ENCODE measurements at places on chromosomes 12 and 14.
A peak's percentile ranks its signal among the peaks of the same experiment; 100 is the strongest.

- peak; percentile 95 for DNase-seq
Observed at GRCh38 chr14:100213956-100214769, 24.8 kb upstream of the YY1 start.

GRCh38 chr14:36509069-36509917 lies 10.7 kb downstream of the NKX2-1 start:
- no peak for DNase-seq

- no peak for DNase-seq
Observed at GRCh38 chr12:15047611-15048010, 74.8 kb downstream of the PDE6H start.

DNA sequence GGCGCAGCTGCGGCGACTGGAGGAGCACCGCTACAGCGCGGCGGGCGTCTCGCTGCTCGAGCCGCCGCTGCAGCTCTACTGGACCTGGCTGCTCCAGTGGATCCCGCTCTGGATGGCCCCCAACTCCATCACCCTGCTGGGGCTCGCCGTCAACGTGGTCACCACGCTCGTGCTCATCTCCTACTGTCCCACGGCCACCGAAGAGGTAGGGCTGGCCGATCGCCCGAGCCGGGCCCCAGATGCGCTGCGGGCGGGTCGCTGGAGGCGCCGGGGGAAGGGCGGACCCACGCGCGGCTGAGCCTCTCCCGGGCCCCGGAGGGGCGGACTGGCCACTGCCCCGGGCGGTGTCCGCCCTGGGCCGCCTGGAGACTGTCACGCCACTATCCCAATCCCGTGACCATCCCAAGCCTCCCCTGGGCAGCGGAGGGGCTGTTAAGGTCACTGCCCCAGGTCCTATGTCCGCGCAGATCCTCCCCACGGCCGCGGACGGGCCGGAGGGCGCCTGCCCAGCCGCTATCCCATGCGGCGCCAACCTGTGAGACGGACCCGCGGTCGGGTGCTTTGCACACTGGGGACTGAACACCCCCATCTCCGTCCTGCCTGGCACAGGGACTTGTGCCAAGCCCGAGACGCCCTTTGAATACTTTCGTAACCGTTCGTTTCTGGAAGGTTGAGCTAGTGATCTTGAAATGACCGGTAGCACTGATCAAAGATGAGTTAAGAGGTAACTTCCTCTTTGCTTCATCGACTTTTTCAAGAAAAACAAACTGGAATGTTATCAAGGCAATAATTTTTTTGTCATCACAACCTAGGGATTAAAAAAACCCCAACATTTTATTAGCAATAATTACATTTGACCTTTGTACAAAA lies 725 bp downstream of the CHPT1 start:
- DNase-seq, result no peak

DNA sequence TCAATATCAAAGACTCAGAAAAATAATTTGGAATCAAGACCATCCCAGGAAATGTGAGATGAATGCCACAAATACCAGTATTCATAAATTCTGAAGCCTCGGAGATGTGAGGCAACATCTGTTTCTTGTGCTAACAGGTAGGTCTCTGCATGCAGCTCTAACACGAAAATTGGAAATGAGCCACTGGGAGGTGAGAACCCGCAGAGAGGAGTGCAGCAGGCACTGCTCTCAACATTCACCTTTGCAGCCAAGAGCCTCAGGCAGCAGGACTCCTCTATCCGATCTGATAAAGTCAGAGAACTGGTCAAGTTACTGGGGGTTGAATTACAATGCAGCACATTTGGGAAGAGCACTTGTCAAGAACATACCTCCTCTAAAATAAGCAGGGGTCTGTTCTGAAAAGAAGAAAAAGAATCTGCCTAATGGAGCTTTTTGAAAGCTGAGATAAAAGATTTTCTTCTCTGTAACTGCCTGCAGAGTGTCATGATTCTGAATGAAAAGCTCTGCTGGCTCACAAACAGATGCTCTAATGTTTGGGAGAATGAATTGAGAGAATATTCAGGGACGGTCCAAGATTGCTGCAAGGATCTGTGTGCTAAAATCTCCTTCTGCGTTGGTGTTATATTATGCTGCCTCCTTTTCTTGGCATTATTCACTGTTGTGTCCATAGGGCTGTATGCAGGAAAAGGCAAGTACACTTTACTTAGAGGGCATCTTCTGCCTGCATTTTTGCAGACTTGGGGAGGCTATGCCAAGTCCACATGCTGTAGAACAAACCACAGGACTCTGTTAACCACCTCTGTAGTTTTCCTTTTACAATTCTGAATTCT lies 209.6 kb upstream of the KRR1 start:
- peak; percentile 21 for DNase-seq

DNA sequence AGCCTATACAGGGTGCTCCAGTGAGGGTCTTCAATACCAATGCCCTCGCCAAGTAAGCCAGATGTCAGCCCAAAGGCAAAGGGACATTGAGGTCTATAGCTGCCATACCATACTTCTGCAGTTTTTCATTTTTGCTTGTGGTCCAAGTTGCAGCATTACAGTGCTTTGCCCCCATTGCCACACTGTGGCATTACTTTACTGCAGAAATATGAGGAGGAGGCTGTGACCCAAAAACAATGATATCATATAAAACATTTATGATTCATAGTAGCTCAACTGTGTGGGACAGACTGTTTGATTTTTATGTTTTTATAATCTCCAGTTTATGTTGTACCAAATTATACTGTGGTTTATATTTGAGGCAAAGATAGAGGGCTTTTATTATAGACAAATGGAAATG lies 64.1 kb downstream of the KIAA0586 start:
- no peak for DNase-seq

DNA sequence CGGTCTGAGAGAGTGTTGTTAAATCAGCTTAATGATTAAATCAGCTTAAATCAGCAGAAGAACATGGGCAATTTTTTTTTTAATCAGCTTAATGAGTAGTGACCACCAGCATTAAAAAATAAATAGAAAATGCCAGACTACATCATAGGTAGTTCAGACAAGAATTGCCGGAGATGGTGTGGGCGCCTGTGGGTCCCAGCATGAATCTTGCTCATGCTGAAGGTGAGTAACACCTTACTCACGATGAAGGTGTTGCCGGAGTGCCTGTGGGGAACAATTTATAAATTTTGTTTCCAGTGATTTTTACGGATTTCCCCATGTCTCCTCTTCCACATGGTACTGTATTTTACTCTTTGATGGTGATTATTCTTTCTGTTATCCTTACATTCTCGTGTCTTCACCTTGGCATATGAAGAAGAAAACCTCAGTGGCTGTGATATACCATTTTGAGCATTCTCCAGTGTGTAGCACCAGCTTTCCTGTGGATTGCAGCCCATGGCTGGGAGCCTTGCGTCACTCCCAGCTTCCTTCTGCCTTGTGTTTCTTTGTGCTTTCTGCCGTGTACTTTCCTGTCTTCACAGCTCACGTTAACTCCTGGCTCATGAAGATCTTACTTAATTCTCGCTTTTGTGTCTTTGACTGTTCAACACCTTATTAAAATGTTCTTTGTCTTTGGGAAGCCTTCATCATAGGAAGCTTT lies 4.7 kb downstream of the TDRD9 start:
- no peak for DNase-seq

DNA sequence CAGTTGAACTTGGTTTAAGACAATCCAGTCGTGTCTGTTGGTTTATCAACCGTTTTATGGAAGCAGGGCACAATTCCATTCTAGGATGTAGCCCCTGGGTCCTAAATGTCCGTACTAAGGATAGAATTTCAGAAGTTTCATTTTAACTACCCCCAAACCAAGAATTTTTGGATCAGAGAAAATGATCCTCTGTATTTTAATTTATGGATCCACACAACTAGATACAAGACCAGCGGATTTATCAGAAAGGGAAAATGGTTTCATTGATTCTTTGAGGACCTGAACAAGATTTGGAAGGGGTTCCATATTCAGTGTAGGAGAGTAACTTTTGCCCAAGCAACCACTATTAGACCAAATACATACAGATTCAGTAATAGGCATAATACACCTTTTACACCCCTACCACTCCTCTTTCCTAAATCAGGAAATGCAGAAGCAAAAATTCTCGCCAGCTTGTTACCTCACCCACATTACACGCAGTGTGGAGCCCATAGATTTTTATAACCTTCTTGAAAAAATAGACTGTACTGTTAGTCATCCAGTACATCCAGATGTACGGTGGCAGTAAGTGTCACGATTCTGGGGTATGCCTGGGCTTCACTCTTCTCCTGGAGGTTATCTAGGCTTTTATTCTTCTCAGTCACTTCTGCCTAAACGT lies 1.4 kb upstream of the FBXL14 start:
- no peak for DNase-seq

DNA sequence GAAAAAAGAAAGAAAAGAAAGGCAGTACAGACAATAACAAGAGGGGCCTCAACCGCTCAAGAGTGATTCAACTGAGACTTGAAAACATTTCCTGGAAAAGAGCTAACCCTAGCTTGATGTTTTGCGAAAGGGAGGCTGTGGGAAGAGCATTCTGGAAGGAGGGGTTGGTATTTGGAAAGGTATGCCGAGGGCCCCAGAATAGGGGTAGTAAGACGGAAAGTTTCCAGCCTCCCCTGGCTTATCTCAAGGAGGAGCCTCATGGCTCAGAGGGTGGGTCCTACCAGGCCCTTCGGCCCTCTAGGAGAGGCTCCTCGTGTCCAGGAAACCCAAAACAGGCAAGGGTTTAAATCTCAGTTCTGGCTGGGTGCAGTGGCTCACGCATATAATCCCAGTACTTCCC lies 8.4 kb downstream of the RNU4-2 start:
- DNase-seq, result no peak

DNA sequence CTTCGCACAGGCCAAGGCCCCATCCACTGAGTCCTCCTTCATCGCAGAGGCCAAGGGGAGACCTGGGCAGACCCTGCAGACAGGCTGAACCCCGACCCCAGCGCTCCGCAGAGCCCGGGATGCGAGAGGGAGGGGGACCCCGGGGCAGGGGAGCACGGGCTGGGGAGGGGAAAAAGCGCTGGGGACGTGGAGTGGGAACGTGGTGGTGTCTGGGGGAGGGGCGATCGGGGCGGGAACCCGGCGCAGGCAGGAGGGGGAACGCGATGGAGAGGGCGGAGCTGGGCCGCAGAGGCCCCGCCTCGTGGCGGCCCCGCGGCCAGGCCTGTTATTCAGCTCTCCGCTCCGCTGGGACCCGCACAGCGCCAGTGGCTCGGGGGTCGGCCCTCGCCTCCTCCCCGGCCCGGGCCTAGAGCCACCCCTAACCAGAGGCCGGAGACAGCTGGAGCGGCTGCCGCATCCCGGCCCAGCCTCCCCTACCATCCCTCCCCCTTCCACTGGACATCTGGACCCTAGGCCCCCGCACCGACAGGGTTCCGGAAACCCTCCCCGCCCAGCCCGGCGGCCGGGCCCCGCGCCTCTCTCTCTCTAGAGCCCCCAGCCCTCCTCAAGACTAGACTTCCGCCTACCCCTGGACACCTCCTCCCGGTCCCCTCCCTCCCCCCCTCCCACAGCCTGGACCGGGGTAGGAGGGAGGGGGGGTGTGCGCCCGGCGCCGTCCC lies at the start of gene ARHGEF25:
TSS of gene ARHGEF25 (plus strand) at position 328 of the 719 bp plus-strand sequence. CDS start 460 bp downstream, outside the sequence.
- peak; percentile 41 for DNase-seq

DNA sequence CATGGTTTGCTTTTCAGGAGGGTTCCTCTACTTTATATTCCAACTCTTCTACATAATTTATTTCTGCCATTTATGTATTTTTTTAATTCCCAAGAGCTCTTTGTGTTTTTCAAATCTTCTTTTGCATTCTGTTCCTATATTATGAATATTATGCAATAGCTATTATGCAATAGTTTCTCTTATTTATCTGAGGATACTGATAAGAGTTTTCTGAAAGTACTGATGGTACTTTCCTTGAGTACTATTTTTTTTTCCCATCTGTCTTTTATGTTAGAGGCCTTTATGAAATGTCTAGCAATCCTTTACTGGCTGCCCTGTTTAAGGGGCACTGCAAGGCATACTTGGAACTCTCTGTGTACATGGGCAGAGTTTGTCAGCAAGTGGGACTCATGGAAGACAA lies 93.4 kb downstream of the SLC41A2 start:
- no peak for DNase-seq
